ENCODE measurements at places on chromosomes 13 and 19. TPM values are rescaled to one million over a fixed set of nuclear protein-coding genes. Genes with fewer than 3 reads are reported as not detected.
A peak's percentile ranks its signal among the peaks of the same experiment; 100 is the strongest.

DNA sequence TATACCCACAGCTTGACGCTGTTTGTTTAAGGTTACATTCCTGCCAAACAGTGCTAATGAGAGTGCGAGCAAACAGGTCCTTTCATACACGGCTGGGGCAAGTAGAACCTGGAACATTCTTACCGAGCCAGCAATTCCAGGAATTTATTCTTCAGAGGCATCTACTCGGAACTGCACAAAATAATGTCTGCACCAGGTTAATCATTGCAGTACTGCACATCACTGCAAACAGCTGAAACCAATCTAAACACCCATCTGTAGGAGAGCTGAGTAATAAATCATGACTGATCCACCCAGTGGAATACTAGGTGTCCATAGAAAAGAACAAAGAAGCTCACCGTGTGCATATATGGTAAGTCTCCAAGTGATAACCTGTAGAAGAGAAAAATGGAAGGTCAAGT lies 1.2 kb upstream of the ZNF579 start:
- no peak for DNase-seq

- no peak for DNase-seq
Observed at GRCh38 chr13:29917650-29918049, 67.2 kb upstream of the UBL3 start.

Gene LYPD3
- 0.05 TPM for total RNA-seq

- DNase-seq = no peak
Observed at GRCh38 chr19:47378246-47378645, 29.1 kb downstream of the DHX34 start.

DNA sequence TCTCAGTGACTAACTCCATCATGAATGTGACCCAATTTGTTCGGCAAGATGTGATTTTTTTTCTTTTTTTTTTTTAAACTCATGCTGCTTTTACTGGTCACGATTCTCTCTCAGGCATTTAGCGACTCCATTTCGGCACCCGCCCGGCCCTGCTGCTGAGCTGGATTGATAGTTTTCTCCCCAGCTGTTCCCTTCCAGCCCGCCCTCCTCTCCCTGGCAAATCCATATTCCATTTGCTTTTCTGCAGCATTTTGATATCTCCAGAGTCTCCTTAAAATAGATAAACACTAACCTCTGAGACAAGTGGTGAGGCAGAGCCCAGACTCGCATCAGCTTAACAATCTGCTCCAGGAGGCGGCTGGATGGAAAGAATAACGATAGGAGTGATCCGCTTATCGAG lies 55.5 kb upstream of the KATNAL1 start:
- no peak for DNase-seq

DNA sequence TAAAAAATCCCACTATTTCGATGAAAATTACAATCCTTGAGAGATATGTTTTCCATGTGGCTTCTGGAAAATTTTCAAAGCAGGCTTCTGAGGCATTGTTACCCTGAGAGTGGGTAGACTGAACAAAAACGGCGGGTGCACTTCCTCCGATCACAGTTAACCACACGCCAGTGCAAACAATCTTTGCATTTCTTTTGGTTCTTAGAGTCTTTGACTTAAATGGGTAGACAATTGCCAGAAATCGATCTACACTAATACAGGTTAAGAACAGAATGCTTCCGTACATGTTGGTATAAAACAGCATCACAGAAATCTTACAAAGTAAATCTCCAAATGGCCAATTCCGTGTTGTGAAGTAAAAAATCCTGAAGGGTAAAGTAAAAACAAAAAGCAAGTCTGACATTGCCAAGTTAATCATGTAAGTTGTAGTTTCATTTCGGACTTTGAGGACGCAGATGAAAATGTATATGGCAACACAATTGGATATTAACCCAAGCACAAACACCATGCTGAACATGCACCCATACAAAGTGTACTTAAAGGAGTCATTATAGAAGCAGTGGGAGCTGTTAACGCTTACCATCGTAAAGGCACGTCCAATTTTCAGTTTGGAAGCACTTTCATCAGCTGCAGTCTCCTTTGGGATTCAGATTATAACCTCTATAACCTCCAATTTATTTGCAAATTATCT lies 927 bp downstream of the LPAR6 start:
- peak; percentile 66 for DNase-seq

- no peak for DNase-seq
Observed at GRCh38 chr19:18841400-18841799, 9.6 kb downstream of the UPF1 start.

Gene ZNF675
- 2.9 TPM for total RNA-seq

GRCh38 chr19:17606590-17607185 lies 51.2 kb downstream of the COLGALT1 start:
- no peak for DNase-seq

GRCh38 chr19:10644260-10645007 lies 9.7 kb upstream of the ILF3 start:
- DNase-seq = peak; percentile 74

- no peak for DNase-seq
Observed at GRCh38 chr13:30711375-30711774, 24.0 kb upstream of the ALOX5AP start.

GRCh38 chr19:1315470-1316166 lies 29.9 kb downstream of the EFNA2 start:
- DNase-seq = peak; percentile 54

DNA sequence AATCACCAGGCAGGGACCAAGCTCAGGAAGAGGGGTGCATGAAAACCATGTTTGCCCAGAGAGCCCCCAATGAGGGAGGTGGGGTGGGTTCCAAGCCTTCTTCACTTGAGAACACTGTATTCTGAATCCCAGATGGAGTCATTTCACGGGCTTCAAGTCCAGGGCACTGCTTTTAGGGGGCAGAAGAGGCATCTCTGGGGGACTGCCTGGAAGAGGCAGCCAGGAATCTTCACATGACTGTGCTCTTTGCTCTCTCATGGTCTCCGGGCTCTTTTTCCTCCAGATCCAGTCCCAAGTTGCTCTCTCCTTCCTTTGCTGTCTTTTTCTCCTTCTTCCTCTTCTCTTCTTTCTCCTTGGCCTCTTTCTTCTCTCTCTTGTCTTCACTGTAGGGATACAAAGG lies 5.7 kb downstream of the SMIM24 start:
- DNase-seq = no peak

Gene PSG2
- not detected for total RNA-seq

GRCh38 chr13:112978561-112979405 lies 9.8 kb downstream of the MCF2L start:
- DNase-seq = no peak

- DNase-seq = no peak
Observed at GRCh38 chr13:50014386-50014785, 858 bp upstream of the KCNRG start.

GRCh38 chr13:49953560-49953959 lies 17.4 kb upstream of the SPRYD7 start:
- DNase-seq = no peak

Gene RB1
- 21.3 TPM for total RNA-seq
